Activated T-helper 9 cell treated with anti-CD3 and anti-CD28 coated beads, Interleukin-2, amount 50 U/mL, for 16 hours (primary cell): ENCODE measurements at places on chromosomes 16 and 17.
A peak's percentile ranks its signal among the peaks of the same experiment; 100 is the strongest.

- DNase-seq: no peak
Measured at GRCh38 chr16:57823836-57824235, 21.5 kb upstream of the KIFC3 start.

DNA sequence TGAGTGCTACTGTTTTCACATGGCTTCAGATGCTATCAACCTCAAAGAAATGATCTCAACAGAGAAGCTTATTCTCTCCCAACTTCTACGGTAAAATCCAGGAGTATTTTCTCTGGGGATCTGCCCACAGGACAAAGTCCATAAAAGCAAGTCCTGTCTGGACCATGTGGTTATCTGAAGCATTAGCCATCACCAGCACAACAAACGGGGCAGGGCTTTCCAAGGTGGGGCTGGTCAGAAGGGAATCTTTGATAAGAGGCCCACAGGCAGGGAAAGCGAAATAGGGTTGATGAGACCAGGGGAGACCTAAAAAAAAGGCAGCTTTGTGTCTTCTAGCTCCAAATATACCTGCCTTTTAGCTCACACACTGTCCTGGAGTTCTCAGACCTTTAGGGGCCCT is 38.7 kb upstream of the CACNG3 start:
- no peak for DNase-seq

GRCh38 chr17:40562838-40563219 is 2.4 kb downstream of the CCR7 start:
- no peak for DNase-seq

DNA sequence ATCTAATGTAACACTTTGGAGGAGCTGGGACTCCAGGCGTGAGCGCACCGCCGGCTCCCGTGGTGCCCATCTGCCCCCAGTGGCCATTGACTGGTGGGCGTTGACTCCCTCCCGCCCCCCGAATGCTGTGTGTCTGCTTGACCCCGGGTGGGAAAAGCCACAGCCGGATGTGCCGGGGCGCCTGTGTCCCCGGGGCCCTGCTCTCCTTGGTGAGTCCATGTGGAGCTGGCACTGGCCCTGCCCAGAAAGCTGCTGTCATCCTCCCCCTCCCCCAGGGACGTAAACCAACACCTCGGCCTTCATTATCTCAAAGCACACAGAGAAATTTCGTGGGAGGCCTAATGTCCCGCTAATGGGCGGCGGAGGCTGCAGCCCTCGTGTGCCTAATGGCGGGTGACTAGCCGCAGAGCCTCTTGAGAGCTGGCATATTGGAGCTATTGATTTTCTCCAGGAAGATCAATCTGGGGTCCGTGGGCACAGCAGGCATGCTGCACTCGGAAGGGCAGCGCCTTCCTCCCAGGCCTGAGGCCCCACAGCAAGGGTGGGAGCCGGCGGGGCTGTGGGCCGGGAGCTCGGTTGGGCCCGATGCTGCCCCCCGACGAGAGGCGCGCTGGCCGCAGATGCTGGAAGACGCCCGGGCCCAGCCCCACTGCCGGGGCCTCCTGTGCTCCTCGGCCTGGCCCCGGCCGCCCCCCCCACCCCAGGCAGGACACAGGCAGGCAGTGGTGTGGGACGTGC is 4.0 kb upstream of the PERCC1 start:
- DNase-seq: no peak

GRCh38 chr16:69277413-69277812 is 33.7 kb upstream of the VPS4A start:
- DNase-seq: no peak

DNA sequence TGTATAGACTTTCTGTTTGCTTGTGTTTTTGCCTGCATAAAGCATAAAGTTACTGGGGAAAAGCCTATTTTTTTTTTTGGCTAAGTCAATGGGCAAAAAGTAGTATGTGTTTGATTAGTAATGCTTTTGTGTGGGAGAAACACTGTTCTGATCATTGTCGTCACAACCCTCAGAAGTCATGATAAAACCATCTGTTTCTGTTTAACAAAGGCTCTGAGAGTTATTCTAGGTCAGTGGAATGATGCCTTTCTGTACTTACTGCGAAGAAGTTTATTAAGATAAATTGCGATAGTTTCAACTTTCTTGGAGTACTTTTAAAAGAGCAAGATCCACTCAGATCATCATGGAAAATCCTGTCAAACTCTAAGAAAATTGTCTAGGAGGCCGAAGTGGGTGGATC is 80.9 kb downstream of the PRKCA start:
- no peak for DNase-seq

- DNase-seq: no peak
Measured at GRCh38 chr16:73527187-73527586, 479.3 kb upstream of the ZFHX3 start.

GRCh38 chr17:19308398-19308797 is 54.1 kb downstream of the B9D1 start:
- no peak for DNase-seq

- DNase-seq: no peak
Measured at GRCh38 chr16:51981725-51982124, 565.2 kb downstream of the TOX3 start.

- no peak for DNase-seq
Measured at GRCh38 chr17:15409721-15410250, 57.6 kb downstream of the CDRT4 start.

- DNase-seq: no peak
Measured at GRCh38 chr17:43901861-43902589, 5.3 kb downstream of the MPP2 start.

GRCh38 chr16:19522760-19523159 is 862 bp upstream of the GDE1 start:
- no peak for DNase-seq

- DNase-seq: peak; percentile 93
Measured at GRCh38 chr17:76726231-76726775, at the start of gene JMJD6. JMJD6 (minus strand) TSS chr17:76726606; CDS start chr17:76726475, 131 bp downstream.

DNA sequence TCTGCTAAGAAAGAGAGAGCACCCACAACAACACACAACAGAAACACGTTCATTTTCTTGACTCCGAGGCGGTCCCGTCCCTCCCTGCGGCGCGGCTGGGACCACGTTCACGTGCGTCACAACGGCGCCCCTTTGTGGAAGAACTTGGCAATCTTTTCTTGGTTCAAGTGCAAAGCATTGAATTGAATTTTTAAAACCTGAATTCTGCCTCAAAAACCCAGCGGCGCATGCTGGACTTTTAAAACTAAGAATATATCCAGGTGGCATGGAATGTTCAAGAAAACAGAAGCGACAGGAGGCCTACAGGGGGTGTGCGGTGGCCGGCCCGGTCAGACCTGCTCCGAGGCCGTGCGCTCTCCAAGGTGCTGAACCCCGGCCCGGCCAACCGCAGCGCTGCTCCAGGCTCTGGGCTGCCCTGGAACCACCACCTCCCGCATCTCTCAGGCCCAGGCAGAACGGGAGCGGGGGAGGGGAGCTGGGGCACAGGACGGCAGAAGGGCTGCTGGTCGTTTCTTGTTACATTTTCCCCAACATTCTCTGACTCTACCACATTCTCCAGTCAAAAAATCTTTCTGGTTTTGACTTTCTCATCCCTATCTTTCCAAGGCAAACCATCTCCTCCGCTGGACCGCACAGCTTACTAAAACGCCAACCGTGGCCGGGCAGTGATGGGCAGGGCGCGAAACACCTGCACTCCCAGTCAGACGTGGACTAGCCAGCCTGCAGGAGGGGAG is 3.4 kb upstream of the HEXD start:
- peak; percentile 52 for DNase-seq

- no peak for DNase-seq
Measured at GRCh38 chr16:16150117-16150877, 73.0 kb downstream of the ABCC6 start.

- DNase-seq: no peak
Measured at GRCh38 chr16:23843143-23843542, 7.4 kb downstream of the PRKCB start.

DNA sequence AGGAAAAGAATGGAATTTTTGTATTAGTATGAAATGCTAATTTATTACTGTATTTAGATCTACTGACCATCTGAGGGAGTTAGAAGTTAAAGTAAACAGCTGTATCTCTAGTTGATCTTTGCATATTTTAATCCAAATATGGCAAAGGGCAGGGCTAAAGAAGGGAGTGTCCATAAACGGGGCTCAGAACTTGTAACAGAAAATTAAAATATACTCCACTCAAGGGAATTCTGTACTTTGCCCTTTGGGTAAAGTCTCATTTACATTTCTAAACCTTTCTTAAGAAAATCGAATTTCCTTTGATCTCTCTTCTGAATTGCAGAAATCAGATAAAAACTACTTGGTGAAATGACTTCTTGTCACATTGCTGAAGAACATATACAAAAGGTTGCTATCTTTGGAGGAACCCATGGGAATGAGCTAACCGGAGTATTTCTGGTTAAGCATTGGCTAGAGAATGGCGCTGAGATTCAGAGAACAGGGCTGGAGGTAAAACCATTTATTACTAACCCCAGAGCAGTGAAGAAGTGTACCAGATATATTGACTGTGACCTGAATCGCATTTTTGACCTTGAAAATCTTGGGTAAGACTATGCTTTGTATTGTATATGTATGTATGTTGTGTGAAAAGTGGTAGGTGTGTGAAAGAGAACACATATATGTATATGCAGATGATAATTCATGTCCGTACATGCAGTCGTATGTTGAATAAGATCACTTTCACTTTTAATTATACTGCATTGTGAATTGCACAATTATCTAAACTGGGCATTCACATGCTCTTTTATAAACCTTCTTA is at the start of gene ASPA:
Gene ASPA, plus strand, starts transcription at position 186 of the 799 bp plus-strand sequence. Its CDS starts 163 bp downstream, at position 349.
- no peak for DNase-seq

- no peak for DNase-seq
Measured at GRCh38 chr17:27545562-27546229, 85.3 kb upstream of the LGALS9 start.

- DNase-seq: no peak
Measured at GRCh38 chr17:66702106-66702936, 132.6 kb upstream of the CACNG5 start.

- no peak for DNase-seq
Measured at GRCh38 chr17:43384476-43384862, 14.3 kb upstream of the ARL4D start.
